ENCODE measurements at places on chromosomes 5 and 9.

DNA sequence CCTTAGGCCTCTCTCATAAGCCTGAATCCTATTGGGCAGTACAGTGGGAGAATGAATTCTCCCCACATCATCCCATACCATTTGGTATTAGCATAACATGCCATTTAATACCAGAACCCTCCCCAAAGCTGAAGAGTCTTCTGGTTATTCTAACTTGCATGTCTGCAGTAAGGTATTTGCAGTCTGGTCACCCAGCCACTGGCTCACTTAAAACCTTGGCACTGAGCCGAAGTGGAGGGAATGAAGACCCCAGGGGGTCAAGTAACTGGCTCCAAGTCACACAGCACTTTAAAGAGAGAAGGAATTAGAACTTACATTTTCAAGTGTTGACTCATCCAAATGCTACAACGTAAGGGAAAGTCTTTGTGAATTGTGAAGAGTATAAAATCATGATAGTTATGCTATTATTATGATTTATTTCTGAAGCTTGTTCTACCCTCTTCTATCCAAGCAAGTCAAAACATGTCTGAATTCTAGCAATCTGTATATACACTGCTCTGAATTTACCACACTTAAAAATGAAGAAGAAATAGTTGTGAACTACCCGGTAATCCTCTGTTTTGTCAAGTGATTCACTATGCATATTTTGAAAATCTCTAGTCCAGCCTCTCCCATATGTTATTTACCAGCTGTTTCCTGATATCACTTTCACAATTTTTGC lies 28.5 kb downstream of the GLRA1 start:
- peak; percentile 72 for DNase-seq

GRCh38 chr9:18785604-18786003 lies 247.4 kb downstream of the SAXO1 start:
- DNase-seq, result no peak

DNA sequence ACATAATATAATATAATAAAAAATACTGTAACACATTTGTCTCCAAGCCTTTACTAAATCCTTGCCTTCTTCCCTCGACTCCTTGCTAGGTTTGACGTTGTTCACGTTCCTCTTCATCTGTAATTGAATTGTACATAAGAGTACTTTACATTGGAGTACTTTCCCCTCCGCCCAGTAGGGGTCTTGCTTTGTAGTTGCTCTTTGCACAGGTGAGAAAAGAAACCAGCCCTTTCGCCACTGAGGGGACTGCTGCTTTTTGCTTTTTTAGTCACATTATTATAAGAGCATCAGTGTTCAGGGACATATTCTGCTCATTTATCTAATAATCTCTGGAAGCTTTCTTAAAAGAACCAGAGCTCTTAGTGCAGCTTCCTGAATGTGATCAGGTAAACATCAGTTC lies 115.0 kb downstream of the CETN3 start:
- DNase-seq, result no peak

GRCh38 chr5:89899559-89899958 lies 510.0 kb downstream of the CETN3 start:
- no peak for DNase-seq

GRCh38 chr9:126388964-126389708 lies 62.5 kb downstream of the MVB12B start:
- no peak for DNase-seq

DNA sequence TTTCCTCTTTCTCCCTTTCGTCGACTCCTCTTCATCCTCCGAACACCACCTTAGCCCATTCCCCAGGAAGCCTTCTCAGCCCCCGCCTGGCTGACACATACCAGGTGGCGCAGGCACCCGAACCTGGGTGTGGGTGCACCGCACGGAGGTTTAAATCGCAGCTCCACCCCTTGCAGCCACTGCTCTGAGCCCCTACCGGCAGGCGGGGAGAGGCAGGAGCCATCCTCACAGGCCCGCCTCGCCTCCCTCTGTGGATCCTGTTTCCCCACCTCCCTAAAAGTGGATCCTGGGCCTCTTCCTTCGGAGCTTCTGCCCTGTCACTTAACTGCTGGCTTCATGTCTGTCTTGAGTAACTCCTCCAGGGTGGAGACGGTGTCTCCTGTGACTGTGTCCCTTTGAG lies 110.7 kb downstream of the OLFM1 start:
- DNase-seq, result no peak

GRCh38 chr5:90955001-90955635 lies 396.5 kb downstream of the ADGRV1 start:
- DNase-seq, result no peak

All from SW 1271 (cell line).